ENCODE measurements at places on chromosomes 5 and 9. TPM values are rescaled to one million over a fixed set of nuclear protein-coding genes. Genes with fewer than 3 reads are reported as not detected.

FOXI1 gene
- total RNA-seq = not detected

SLC6A19 gene
- not detected for total RNA-seq

FBP1 gene
- under 0.01 TPM for total RNA-seq

ADAMTS13 gene
- 3.8 TPM for total RNA-seq

MUSK gene
- total RNA-seq = not detected

PCDHGA5 gene
- total RNA-seq = 0.64 TPM

ADAMTS6 gene
- total RNA-seq = 12.2 TPM

TRPM3 gene
- under 0.01 TPM for total RNA-seq

TRMT10B gene
- total RNA-seq = 3.8 TPM

SPATA31C2 gene
- total RNA-seq = not detected

INSL4 gene
- not detected for total RNA-seq

PCDHGC4 gene
- 1.2 TPM for total RNA-seq

MEF2C gene
- 2.1 TPM for total RNA-seq

BAAT gene
- 0.07 TPM for total RNA-seq

ISCA1 gene
- total RNA-seq = 23.9 TPM

PRDM9 gene
- under 0.01 TPM for total RNA-seq

PLCXD3 gene
- total RNA-seq = not detected

VDAC1 gene
- 398 TPM for total RNA-seq

GLE1 gene
- 32.5 TPM for total RNA-seq

GABBR2 gene
- under 0.01 TPM for total RNA-seq

TIMD4 gene
- total RNA-seq = not detected

ANKRD18B gene
- total RNA-seq = 8.0 TPM

CDX1 gene
- total RNA-seq = not detected

SLC25A2 gene
- not detected for total RNA-seq

IFNK gene
- total RNA-seq = not detected

KLHL3 gene
- 1.7 TPM for total RNA-seq

HACD4 gene
- total RNA-seq = 7.9 TPM

PCDHA1 gene
- under 0.01 TPM for total RNA-seq

LTC4S gene
- total RNA-seq = not detected

LPAR1 gene
- total RNA-seq = 15.9 TPM

FBN2 gene
- 182 TPM for total RNA-seq

SLC45A2 gene
- 0.14 TPM for total RNA-seq

IL9 gene
- total RNA-seq = not detected

NUP214 gene
- 22.4 TPM for total RNA-seq

Data from nasal cavity respiratory epithelium epithelial cell of viscerocranial mucosa (primary cell).